ENCODE measurements at places on chromosomes 6 and 20.

DNA sequence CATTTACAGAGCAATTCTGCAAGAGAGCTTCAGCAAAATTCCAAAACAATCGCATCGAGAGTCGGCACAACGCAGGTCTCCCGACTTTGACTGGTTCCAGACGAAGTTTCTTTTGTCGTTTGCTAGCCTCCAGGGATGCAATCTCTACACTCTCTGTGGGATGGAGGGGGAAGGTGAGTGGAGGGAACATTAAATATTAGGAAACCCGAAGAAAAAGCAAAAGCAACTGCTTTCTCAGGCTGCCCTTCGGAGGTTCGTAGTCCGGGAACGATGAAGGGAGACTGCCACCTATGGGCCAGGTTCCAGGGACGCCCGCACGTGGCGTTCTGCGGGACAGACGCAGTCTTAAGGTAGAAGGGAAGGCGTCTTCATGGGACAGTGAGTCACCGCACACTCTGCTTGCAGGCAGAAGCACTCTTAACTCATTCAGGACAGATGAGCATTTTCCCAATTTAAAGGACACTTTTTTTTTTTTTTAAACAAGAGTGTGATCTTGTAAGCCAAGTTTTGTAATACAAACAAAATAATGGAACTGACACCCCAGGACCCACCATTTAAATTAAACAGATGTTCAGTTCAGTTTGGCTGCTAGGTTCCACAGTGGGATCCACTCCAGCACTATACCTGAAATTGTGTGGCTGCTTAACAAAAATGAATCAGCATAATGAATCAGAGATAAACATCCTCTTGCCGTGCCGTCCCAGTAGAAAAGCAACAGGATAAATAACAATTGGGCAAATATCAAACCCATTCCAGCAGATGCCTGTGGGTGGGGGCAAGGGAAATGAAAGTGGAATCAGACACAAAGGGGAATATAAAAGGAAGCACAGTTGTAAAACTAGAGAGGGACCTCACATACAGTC is 65.8 kb upstream of the ARMC2 start:
- DNase-seq, result peak; percentile 90

DNA sequence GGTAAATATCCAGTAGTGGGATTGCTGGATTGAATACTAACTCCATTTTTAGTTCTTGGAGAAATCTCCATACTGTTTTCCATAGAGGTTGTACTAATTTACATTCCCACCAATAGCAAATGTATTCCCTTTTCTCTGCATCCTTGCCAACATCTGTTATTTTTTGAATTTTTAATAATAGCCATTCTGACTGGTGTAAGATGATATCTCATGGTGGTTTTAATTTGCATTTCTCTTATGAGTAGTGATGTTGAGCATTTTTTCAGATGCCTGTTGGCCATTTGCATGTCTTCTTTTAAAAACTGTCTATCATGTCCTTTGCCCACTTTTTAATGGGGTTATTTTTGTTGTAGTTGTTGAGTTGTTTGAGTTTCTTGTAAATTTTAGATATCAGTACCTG is 253.2 kb downstream of the HAO1 start:
- no peak for DNase-seq

- DNase-seq, result no peak
Observed at GRCh38 chr6:138467901-138468300, 31.4 kb downstream of the NHSL1 start.

DNA sequence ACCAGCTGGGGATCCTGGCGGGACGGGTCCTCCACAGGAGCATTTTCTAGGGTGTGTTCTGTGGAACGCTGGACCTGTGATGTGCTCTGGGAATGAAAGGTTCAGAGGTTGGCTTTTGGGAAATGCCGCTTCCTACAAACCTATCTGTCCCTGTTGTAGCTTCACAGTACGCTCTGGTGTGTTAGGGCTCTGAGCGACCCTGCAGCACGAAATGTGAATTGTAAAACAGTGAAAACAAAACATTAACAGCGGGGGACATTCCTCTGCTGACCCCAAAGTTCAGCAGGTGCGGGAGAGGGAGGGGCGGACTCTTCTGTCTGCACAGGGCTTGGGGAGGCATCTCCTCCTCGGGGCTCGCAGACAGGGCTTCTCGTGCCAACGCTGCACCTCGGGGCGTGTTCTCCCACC is 155.9 kb downstream of the NRN1 start:
- peak; percentile 27 for DNase-seq

DNA sequence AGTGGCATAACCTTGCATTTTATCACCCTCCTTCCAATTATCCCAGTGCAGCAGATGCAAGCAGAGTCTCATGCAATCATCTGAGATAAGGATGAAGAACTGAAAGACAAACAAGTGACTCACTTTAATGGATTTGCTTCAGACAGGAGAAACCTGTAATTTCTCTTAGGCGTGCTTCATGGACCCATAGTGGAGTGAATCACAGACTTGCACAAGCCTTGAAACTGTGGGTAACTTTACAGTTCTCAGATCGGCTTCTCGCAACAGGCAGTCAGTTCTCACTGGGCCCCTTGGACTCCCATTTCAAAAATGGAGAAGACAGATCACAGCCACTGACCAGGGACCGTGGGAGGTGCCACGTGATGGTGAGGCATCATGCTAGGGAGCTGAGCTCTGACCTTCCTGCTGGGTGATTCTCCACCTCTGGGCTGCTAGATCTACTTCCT is at the start of gene ADGRF4:
Gene ADGRF4 (plus strand): TSS at position 239 of the 446 bp plus-strand sequence. CDS start 8,666 bp downstream, outside the sequence.
- DNase-seq, result peak; percentile 45

GRCh38 chr6:105759015-105759414 is 327.1 kb upstream of the PRDM1 start:
- peak; percentile 30 for DNase-seq

DNA sequence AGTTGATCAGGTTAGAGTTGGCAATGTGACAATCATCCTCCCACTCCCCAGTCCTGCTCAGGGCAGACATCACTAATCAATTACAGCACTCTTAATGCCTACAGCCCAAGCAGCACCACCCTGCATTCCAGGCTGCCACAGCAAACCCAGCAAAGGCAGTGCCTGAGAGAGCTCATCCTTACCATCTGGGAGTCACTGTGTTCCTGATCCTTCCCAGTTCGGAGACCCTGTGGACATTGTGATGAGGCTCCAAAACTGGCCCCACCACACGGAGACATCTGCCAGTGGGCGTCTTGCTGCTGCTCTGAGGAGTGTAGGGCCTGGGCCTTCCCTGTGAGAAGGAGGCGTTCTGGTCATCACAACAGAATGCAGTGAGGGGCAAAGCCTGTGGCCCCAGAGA is 216.5 kb upstream of the CST7 start:
- no peak for DNase-seq

Data from colonic mucosa (tissue), 4 donors.